HFF-Myc (cell line): ENCODE measurements at places on chromosomes 11 and 22.

DNA sequence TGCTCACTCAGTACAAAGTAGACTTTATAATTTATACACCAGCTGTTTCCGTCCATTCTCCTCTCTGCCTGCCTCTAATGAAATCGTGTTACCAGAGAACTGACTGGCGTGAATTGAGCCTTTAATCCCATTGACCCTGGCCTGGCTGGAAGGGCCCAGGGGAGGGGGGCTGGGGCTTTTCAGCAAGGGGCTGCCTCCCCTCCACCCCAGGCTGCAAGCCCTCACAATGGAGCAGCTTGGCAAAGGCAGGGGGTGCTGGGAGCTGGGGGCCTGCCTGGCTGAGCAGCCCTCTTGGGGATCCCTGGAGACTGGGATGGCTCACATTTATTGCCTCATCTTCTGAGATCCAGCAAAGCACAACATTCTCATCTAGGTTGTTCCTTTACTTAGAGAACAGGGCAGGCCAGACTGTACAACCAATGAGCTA lies 25.8 kb upstream of the LMO1 start:
- no peak for DNase-seq

DNA sequence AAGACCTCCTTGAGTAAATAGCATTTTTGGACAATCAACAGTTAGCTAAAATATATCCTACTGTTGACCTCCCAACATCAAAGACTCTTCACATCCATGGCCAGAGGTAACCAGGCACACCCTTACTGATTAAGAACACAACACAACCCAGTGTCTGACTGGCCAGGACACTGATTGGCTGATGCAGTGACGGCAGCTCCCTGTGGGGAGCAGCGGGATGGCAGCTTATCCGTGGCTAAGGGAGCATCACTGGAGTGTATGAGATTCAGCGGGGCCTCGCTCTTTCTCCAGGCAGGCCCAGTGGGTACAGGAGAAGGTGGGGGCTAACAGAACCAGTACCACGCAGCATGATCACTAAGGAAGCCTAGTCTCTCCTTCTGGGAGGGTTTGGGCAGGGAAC lies 10.3 kb upstream of the IL2RB start:
- no peak for DNase-seq

GRCh38 chr11:5449023-5449422 lies at the start of gene OR51I2:
TSS of gene OR51I2 (plus strand) at chr11:5449323. CDS start at chr11:5453489, 4,166 bp downstream.
- no peak for DNase-seq

DNA sequence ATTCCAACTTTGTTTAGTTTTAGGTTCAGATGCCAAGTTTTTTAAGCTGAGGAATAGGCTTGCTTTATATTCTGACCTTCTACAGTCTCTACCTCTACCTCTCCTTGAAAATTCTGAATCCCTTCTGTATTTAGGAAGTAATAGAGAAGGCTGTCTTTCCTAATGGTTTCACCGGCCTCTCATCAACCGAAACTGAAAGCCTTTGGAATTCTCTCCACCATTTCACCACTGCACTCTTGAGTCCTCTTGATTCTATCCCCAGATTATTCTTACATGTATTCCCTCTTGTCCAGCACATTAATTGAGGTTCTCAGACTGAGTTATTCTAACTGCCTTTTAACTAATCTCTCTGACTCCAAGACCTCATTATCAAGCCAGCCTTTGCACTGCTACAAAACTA lies 67.7 kb upstream of the PICALM start:
- no peak for DNase-seq

DNA sequence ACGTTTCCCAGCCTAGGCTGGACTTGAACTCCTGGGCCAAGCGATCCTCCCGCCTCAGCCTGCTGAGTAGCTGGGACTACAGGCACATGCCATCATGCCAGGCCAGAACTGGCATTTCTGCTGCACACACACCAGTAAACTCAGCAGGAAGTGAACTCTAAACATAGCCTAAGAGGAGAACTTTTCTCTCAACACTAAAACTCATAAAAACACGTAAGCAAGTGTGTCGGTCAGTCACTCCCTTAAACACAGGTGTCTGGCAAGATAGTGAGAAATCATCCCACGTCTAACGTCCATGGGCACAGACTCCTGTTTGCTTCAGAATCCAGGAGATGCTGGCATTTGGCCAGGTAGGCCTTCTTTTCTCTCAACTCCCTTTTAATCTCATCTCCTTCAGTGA lies 104.8 kb downstream of the RPL27A start:
- no peak for DNase-seq

DNA sequence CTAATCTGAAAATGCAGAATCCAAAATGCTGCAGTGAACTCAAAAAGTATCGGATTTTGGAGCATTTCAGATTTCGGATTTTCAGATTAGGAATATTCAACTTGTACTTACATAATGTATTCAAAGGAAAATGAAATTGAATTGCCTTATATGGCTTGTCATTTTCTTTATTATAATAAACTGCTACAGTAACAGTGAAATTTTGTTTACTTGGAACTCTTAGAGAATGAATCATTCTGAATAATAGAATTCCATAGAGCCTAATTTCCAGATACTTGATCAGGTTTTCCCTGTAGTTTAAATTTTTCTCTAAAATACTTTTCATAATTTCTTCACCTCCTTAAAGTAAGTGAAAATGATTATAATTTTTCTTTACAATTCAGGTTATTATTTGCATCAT lies 17.3 kb downstream of the TTC17 start:
- no peak for DNase-seq

DNA sequence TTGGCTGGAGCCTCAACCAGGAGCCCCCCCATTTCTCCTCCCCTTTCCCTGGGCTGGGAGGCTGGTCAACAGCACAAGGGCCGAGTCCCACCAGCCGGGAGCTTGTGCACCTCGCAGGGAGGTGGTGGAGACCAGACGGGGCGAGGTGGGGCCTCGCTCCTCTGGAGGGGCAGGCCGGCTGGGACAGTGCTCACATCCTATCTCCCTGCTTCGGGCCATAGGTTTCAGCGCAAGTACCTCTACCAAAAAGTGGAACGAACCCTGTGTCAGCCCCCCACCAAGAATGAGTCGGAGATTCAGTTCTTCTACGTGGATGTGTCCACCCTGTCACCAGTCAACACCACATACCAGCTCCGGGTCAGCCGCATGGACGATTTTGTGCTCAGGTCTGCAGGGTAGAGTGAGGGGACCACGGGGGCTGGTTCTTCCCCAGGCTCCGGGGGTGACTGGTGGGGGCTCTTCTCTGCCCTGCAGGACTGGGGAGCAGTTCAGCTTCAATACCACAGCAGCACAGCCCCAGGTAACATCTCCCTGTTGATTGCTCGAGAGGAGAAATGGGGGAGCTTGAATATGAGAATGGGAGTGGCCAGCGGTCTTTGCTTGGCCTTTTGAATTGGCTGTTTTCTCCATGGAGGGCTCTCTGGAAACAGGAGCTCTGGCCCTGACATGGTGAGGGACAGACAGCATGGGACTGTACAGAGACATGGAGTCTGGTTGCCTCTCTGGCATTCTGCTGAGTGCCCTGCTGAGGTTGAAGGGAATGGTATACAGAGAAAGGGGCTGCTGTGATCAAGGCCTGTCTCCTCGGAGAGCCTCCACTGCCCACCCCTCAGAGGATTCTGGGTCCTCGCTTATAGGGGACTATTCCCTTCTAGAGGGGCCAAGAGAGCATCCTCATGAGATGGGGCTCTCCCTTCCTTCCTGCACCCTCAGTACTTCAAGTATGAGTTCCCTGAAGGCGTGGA lies 3.3 kb downstream of the SIDT2 start:
- no peak for DNase-seq

DNA sequence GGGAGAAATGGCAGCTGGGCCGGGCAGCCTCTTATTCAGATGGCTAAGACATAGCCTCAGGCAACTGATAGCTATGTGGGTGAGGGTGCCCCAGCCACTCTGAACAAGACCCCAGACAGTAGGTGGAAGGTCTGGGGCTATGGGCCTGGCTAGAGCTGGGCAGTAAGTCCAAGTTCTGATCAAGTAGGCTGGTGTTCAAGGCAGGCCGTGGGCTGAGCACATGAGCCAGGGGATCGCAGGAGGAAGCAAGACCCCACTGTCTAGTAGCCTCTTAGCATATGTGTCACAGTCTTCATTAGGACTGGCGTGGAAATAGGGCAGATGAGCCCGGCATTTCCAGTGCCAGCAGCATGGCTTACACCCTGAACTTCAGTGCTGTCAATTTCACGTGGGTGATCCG lies 192.1 kb downstream of the ADAMTS15 start:
- DNase-seq = no peak

DNA sequence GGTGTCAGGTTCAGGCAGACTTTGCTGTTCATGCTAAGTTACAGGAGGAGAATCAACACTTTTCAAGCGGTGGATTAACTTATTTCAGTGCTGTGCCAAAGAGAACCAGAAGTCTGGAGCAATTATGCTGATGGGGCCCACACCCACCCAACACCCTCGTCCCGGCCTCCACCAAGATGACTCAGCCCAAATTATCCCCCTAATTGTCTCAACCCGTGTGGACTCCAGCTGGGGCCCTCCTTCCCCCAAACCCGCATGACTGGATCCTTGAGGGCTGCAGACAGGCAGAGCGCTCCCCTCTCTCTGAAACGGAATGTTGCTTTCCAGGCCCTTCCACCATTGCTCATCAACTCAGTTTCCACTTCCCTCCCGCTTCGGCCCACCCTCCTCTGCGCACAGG lies 34.6 kb upstream of the MN1 start:
- no peak for DNase-seq

GRCh38 chr11:106959800-106960199 lies 58.5 kb downstream of the GUCY1A2 start:
- no peak for DNase-seq

- DNase-seq = no peak
Observed at GRCh38 chr22:22865311-22866072, 22.1 kb upstream of the IGLL5 start.

DNA sequence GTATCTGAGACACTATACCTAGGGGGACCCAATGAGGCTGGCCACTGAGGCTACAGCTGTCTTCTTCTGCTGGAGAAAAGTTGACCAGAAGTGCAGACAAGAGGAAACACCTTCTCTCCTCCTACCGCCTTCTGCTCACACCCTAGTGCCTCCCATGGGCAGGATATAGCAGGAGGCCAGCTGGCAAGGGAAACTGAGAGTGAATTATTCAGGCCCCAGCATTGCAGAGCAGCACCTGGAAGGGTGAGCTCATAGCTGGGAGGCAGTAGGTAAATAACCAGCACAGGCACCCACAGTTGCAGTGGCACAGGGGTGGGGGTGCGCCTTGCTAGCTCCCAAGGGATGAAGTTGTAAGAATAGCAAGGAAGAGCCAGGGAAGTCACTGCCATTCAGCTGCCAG lies 267.4 kb upstream of the NCAM1 start:
- no peak for DNase-seq

DNA sequence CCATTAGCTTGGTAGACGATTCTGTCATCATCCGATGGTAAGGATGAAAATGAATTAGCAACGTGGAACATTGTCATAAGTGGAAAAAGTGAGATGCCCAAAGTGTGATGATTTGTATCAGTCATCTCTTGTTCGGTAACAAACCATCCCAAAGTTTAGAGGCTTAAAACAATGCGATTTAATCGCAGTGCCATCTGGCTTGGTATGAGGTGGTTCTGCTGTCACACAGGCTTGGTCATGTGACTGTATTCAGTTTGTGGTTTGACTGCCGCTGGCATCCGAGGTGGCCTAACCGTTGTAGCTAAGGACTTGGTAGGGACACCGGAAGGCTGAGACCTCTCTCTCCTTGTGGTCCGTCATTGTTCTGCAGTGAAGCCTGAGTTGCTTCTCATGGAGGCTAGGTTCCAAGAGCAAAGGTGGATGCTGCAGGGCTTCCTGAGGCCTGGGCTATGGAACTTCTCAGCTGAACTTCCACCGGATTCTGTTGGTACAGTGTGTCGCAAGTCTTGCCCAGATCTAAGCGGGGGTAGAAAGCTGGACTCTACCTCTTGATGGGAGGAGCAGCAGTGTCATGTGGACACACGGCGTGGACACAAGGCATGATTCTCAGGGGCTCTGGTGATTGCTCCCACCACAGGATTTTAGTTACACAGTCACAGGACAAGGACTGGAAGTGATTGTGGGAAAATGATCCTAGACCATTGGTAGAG lies 36.3 kb downstream of the BCR start:
- no peak for DNase-seq

DNA sequence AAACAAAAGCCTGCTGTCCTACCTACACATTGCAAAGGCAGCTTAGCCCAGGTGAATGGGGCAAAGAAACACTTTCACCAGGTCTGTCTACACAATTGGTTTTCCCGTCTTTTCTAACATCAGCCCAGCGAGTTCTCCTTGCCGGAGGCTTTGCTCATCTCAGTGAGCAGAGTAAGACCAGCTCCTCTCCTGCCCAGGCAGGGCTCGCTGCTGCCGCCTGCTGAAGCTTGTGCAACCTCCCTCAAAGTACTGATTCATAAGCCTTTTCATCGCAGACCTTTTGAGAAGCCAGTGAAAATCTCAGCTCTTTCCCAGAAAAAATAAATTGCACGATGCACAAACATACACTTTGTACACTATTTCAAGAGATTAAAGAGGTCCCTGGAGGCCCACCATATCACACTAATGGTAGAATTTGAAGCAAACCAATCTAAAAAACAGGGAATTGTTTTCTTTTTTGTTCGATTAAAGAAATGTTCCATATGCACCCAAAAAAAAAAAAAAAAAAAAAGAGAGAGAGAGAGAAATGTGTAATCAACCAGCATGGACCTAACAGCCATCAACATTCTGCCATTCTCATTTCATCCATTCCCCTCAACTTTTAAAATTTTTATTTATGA lies 328.1 kb upstream of the MPPED2 start:
- no peak for DNase-seq

DNA sequence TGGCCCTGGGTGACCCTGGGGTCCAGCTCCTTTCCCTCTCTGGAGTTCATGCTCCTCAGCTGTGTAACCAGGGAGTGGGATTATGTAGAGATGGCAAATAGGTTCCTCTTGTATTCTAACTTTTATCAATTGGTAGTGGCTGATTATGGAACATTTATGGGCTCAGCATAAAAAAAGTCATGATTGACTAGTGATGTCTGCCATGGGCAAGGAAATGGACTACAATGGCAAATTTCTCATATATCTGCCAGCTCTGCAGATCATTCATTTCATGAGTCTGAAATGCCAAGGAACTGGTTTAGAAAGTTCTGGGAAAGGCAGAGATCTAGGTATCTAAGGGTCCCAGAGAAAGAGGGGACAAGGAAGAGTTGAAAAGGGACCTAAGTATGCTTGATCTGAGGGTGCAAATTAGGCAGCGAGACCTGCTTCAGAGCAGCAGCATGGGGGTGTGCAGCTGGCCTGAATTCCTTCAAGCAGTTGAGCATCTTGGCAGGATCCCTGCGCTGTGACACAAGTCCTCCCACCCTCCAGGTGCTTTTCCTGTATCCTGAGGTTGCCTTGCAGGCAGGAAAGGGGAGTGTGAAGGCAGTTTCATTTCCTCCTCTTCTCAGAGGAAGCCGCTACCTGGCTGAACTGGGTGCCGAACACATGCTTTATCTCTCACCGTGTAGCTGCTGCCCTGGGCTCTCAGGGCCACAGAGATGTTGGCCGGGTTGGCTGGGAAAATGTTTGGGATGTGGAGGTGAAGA lies 10.4 kb downstream of the SLC15A3 start:
- no peak for DNase-seq
